ENCODE measurements at places on chromosomes 13 and 19.
A peak's percentile ranks its signal among the peaks of the same experiment; 100 is the strongest.

DNA sequence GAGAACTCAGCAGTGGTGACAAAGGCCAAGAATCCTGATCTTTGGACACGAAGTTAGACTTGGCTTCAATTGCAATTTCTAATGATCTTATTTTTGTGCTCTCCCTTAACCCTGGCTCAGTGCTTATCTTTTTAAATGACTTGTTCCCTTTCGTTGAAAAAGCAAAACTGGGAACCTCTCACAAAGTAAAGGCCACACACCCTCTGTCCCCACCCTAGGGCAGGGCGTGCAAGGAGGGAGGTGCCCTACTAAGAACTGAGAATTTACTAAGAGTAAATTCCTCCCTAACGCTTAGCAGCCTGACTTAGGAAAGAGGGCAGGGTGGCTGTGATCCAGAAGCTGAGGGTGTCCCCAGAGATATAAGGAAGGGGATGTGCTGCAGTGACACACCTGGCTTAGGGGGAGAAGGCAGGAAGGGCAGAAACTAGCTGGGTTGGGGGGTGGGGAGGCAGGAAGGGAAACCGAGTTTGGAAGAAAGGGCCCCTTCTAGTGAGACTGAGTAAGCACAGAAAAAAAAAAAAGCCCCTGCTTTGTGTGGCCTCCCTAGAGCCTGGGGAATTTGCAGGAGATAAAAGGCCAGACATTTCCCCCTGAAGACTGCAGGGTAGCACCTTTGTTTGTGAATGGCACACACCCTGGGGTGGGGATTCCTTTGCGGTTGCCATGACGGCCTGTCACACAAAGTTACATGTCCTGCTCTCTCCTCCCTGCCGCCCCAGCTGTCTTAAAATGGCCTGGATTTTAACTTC is 435.1 kb downstream of the EFNB2 start:
- no peak for DNase-seq

DNA sequence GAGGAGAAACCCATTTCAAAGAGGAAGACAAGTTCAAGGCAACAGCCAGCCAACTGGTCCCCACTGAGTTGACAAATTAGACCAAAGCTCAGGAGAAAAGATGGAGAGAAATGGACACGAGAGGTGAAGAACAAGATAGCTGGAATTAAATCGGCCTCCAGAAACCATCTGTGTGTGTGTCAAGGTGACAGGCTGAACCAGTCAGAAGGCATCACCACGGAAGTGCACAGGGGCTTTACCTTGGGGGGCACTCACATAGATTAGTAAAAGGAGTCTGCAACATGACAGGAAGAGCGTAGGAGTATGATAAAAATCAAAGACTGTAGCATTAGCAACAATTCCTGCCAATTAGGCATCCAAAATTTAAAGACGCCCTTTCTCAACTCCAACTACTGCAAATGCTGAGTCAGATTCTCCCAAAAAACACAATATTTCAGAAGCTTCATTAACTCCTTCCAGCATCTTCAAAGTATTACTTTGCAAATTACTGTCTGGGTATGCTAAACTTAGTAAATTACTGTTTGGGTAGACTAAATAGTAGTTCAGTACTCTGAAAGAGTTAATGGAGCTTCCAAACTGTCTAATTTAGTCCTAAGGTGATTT is 66.2 kb downstream of the FOXO1 start:
- DNase-seq, result no peak

- DNase-seq, result no peak
Observed at GRCh38 chr19:17543986-17544385, 11.5 kb upstream of the COLGALT1 start.

- no peak for DNase-seq
Observed at GRCh38 chr19:801861-802497, 4.7 kb downstream of the PTBP1 start.

GRCh38 chr13:67308004-67308772 is 78.1 kb upstream of the PCDH9 start:
- no peak for DNase-seq

DNA sequence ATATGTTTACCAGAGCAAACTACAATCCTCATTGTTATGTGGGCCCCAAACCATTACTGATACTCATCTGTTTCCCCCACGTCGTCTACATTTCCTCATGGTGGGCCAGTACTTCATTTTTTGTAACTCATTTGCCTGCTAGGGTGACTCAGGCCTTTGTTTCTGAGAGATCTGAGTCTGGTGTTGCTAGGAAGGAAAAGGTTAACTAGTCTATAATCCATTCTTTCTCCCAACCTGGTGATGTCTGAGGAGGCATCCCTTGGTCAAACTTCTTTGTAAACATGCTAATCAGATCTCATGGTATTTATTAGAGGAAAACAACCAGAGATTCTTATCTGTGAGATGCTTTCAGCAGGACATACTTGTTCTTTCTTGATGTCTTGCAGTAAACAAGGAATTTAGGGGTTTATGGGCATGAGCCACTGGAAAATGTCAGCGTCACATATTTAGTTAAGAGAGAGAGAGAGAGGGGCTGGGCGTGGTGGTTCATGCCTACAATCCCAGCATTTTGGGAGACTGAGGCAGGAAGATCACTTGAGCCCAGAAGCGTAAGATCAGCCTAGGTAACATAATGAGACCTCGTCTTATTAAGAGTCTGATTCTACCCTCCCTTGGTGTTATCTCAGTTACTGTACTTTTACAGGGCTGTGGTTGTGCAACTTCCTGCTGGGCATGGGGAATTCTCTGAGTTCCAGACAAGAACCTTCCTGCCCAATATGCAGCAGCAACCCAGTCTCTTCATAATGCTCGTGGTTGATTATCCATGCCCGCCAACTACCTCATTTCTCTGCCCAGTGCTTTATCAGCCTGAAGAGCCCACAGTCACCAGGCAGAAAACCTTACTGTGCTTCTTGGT is 9.7 kb upstream of the DPRX start:
- no peak for DNase-seq

DNA sequence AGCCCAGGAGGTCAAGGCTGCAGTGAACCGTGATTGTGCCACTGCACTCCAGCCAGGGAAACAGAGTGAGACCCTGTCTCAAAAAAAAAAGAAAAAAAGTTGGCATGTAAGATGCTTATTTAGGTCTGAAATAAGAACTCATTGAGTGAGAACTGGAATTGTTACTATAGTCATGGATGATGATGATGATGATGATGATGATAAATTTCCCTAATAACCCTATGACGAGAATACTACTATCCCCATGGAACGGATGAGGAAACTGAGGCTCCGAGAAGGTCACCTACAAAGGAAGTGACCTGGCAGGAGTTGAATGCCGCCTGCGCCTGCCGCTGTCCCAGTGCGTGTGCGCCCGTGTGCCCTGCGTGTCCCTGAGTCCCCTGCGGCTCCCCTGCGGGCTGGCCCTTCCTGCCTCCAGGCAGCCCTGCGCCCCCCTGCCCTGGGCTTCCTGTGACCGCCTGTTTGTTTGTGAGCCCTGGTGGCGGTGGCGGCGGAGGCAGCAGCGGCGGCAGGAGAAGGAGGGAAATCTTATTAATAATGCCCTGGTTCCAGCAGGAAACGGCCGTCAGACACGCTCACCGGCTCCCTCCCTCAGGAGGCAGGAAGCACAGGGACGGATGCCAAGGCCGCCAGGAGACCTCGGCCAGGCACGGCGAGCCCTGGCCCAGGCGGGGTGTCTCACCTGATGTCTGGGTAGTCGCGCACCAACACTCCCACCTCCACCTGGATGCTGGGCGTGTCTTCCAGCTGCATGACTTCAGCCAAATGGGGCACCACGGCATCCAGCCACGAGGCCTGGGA is 29.6 kb downstream of the EXOC3L2 start:
- no peak for DNase-seq

GRCh38 chr13:112056739-112057438 is 10.1 kb upstream of the SOX1 start:
- no peak for DNase-seq

DNA sequence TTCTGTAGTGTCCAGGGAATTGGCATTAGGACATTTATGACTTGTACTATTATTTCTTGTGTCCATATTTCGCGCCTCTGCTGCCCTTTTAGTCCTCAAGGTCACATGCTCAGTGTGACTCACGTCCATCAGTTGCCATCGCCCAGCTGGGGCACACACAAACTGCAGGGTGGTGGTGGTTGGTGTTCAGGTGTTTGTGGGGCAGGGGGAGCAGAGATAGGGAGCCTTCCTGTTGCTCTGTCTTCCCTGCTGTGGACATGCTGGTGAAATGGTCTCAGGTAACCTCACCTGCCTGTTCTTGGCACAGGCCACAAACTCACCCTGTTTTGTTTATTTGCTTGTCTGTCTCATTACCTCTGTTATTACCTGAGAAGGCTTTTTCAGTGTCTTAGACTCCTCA is 22.4 kb downstream of the PRR12 start:
- DNase-seq, result peak; percentile 41

- DNase-seq, result no peak
Observed at GRCh38 chr19:616062-616700, 17.2 kb downstream of the POLRMT start.

All from HS-27A (cell line).